MG63 (cell line): ENCODE measurements at places on chromosomes 13 and 19.

GRCh38 chr19:4115050-4115817 lies 8.7 kb downstream of the MAP2K2 start:
- no peak for DNase-seq

- no peak for DNase-seq
Observed at GRCh38 chr19:31749231-31749630, 400.0 kb upstream of the TSHZ3 start.

DNA sequence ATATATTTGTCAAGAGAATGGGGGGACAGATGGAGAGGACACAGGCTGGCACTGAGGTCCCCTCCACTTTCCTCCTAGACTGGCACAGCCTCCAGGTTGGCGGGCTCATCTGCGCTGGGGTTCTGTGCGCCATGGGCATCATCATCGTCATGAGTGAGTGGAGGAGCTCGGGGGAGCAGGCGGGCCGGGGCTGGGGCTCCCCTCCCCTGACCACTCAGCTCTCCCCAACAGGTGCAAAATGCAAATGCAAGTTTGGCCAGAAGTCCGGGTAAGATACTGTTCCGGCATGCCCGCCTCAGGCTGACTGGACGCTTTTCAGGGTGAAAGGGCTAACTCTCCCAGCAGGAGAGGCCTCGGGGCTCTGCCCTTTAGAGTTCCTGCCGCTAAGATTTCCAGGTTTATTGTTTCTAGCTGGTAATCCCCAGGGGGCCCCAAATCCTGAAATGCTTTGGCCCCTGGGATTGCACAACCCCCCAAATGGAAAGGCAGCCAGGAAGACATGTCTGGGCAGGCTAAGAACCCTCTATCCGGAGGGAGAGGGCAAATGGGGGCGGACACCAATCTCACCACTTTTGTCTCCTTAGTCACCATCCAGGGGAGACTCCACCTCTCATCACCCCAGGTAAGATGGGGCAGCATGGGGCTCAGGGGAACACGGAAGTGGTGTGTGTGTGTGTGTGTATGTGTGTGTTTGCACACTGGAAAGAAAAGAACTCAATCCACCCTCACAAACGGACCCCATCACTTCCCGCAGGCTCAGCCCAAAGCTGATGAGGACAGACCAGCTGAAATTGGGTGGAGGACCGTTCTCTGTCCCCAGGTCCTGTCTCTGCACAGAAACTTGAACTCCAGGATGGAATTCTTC lies 7.3 kb downstream of the FXYD3 start:
- DNase-seq, result peak; percentile 51

GRCh38 chr19:51472607-51473006 lies 5.7 kb upstream of the CEACAM18 start:
- DNase-seq, result no peak

DNA sequence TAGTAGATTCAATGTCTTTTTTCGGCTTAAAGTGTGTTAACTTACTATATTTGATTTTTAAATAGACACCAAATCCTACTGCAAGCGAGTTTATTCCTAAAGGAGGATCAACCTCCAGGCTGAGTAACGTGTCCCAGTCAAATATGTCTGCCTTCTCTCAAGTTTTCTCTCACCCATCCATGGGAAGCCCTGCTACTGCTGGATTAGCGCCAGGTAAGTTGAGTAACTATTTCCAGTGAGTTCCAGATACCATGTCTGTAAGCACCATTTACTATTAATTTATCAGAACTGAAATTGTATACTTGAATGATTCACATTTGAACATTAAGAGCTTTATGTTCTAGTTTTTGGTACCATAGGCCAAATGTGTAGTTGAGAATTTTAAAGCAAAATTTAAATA lies 81.8 kb downstream of the PAN3 start:
- DNase-seq, result no peak

DNA sequence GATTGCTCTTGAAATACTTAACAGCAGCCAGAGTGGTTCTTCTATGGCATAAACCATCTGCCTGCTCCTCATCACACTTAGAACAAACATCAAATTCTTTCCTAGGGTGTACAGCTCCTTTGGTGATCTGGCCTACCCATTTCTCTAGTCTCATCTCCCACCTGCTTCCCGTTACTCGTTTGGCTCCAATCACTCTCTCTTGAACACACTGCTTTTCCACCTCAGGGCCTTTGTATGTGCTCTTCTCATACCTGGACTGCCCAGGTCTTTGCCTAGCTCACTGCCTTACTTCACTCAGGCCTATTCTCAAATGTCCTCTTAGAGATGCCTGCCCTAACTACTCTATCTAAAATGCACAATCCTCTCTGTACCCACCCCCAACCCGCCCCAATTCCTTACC lies 100.5 kb downstream of the KCNRG start:
- no peak for DNase-seq

DNA sequence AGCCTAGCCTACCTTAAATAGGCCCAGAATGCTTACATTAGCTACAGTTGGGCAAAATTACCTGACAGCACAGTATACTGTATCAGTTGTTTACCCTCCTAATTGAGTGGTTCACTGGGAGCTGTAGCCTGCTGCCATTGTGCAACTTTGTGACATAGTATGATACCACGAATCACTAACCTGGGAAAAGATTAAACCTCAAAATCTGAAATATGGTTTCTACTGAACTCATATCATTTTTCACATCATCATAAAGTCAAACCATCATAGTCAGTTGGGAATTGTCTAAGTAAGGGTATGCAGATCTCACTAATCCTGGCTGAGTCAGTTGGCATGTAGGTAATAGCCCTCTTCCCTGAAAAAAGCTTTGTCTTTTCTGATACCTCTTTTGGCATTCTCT lies 9.2 kb downstream of the PAN3 start:
- no peak for DNase-seq

DNA sequence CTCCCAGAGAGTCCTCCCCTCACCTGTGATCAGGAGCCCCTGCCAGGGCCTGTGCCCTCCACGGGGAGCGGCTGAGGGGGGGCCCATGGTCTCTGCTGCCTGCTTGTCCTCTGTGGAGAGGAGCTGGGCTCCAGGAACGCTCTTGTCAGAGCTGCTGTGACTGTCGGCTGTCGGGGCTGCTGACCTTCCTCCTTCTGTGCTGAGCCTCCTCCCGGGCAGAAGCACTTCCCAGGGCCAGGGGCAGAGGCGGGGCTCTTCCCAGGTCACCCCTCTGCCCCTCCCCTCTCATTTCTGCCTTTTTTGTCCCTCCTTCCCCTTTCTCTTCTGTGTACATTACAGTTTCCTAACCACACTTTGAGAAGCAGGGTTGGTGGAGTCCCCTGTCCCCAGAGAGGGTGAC lies at the start of gene CEACAM4:
CEACAM4 (minus strand) TSS at position 198 of the 400 bp plus-strand sequence; CDS start at position 87, 111 bp downstream.
- no peak for DNase-seq

DNA sequence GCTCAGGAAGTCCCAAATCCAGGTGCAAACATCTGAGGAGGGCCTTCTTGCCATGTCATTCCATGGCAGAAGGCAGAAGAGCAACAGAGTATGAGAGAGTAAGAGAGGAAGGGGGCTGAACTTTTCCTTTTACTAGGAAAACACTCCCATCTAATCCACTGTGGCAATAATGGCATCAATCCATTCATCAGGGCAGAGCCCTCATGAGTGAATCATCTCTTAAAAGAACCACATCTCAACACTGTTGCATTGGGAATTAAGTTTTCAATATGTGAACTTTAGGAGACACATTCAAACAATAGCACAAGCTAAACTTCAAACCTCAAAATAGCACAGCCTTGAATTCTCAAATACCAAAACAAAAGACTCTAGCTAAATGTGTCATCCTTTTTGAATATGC lies 264.5 kb downstream of the KCTD12 start:
- no peak for DNase-seq

- DNase-seq, result peak; percentile 23
Observed at GRCh38 chr19:43467730-43468129, 2.3 kb upstream of the LYPD3 start.

DNA sequence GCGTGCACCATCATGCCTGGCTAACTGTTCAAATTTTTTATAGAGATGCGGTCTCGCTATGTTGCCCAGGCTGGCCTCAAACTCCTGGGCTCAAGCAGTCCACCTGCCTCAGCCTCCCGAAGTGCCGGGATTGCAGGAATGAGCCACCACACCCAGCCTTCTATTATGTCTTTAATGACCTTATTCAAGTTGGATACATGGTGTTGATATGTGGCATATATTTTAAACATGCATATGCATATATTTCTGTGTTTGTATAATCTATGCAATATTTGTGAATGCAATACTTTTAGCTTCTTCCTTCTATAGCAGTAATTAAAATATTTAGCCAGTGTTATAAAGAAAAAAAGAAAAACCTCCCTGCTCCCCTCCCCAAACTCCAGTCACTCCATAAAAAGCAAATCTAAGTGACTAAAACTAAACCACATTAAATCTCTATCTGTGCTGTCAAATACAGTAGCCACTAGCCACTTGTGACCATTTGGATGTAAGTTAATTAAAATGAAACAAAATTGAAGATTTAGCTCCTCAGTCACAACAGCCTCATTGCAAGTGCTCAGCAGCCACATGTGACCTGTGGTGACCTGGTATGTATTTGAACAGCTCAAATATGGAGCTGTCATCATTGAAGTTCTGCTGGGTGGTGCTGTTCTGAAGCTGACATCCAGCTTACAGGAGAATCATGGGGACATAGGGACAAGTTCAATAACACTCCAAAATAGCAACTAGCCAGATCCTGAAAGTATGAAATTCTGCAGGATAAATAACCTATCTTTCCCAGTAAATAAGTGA lies 27.4 kb downstream of the FCGBP start:
- DNase-seq, result no peak

GRCh38 chr19:5891938-5892771 lies 11.4 kb downstream of the NDUFA11 start:
- no peak for DNase-seq

- DNase-seq, result no peak
Observed at GRCh38 chr19:30153326-30154210, 211.5 kb downstream of the URI1 start.

- no peak for DNase-seq
Observed at GRCh38 chr13:36217456-36217855, 3.1 kb upstream of the SOHLH2 start.

DNA sequence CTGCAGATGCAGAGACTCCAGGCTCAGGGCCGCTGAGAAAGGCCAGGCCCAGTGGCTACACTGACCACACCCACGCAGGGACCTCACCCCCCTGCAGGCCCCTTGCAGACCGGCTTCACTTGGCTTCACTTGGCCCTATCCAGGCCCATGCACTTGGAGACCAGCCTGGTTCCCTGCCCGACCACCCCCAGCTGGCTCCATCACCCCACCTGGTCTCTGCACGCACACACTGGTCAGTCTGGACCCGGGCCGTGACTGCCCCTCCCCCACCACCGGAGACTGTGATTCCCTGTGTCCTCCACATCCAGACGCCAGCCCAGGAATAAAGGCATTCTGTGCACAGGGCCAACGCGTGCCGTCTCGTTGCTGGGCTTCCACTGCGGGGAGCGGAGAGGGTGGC lies 4.9 kb upstream of the EBI3 start:
- DNase-seq, result no peak

- no peak for DNase-seq
Observed at GRCh38 chr19:28435551-28436271, 777.2 kb downstream of the UQCRFS1 start.

DNA sequence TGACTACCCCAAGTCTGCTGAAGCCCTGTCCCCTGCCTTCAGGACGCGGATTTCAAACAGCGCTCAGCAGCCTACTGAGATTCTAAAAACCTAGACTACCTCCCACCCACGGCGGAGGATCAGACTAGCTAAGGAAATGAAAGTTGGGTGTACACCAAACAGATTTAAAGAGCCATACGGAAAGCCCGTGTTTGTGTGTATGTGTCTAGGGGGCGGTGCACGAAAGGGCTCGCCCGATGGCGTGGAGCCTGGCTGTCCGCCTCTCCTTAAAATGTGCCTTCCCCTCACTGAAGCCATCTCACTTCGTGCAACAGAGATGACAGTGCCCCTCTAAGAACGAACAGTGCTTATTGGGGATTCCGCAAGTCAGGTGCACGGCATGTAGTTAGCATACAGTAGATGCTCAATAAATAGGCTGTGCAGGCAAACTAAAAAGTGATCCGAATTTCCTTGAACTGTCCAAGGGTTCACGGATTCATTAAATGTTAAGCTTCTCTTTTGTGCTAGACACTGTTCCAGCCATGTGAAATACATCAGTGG lies 639 bp downstream of the LENG1 start:
- DNase-seq, result no peak

DNA sequence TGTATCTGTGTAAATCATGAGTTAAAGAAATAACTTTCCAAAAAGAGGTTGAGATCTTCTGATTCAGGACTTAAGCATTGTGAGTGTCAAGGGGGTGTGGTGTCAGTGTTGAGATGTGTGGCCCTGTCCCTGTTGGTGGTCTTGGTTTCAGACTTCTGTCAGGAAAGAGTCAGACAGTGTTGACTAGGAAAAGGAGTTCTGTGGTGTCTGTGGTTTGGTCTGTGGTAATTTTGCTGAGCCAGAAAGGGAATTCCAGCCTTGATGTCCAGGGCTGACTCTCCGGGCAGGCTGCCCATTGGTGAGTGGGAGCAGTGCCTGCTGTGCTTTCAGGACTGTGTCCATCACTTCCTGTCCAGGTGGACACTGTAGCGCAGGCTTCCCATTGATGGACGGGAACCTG lies 39.8 kb upstream of the IGFL4 start:
- peak; percentile 89 for DNase-seq

GRCh38 chr19:30669329-30670010 lies 297.3 kb downstream of the ZNF536 start:
- peak; percentile 40 for DNase-seq

- DNase-seq, result no peak
Observed at GRCh38 chr19:608155-609003, 18.7 kb downstream of the HCN2 start.

- DNase-seq, result no peak
Observed at GRCh38 chr13:91417660-91418325, 19.4 kb downstream of the GPC5 start.
